ENCODE measurements at places on chromosomes 12 and 14.

DNA sequence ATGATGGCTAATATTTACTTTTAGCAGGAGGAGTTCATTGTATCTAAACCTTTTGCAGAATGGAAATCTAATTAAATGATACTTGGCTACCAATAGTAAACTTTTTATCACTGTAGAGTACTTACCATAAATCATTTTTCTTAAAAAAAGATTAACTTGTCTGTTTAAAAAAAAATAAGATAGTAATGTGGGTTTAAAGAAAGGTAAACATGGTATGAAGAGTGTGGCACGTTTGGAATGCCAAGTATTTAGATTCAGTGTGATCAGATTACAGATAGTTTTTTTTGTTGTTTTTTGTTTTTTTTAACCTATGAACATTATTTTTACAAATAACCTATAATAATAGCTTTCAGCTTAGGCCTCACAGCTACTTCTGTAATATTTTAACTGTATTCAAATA, 25.8 kb downstream of the KTN1 start:
- no peak for DNase-seq

DNA sequence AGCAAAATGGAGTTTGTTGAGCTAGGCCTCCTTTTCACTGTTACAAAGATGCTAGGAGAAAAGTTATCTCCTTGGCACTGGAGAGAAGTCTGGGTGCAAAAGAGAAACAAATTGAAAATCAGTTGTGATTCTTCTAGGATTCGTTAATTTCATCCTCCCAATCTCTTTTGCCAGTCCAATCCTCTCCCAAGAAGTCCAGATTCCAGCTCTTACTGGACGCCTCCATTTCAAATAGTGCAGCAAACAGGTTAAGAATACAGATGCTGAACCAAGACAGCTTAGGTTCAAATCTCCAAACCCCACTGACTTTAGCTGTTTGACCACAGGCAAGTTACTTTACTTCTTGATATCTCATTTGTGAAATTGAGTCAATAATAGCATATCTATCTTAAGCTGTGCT, 34.0 kb upstream of the CAPRIN2 start:
- no peak for DNase-seq

DNA sequence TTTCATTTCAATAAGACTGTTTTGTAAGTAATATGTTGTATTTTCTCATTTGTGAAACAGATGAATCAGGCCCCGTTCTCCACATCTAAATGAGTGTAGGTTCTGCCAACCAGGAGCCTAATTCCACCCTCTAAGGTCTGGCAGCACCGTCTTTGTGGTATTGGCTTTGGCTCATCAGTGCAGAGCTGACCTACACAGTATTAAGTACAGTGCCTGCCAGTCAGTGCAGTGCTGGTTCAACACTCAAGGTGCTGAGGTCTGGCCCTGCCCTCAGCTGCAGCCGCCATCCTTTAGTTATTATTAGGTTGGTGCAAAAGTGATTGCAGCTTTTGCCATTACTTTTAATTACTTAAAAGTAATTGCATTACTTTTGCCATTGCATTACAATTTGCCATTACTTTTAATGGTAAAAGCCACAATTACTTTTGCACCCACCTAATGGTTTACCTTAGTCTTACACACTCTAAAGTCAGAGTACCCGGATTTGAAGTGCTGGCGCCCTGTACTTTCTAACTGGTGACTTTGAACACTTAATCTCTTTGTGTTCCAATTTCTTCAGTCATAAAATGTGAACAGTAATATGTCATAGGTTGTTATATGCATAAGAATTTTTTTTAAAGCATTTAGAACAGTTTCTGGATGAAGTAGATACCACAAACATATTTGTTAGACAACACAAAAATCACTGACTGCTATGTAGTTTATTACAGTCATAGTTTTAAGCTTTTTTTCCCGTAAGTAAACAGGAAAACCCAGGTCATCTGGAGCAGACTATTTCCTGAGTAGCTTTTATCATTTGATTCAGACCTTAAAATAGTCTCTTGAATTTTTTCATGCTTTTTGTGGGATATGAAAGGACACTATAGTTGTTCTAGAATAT, 99.5 kb downstream of the SYNE2 start:
- DNase-seq = no peak

GRCh38 chr12:53380794-53381730, 1.1 kb downstream of the SP1 start:
- peak; percentile 71 for DNase-seq

DNA sequence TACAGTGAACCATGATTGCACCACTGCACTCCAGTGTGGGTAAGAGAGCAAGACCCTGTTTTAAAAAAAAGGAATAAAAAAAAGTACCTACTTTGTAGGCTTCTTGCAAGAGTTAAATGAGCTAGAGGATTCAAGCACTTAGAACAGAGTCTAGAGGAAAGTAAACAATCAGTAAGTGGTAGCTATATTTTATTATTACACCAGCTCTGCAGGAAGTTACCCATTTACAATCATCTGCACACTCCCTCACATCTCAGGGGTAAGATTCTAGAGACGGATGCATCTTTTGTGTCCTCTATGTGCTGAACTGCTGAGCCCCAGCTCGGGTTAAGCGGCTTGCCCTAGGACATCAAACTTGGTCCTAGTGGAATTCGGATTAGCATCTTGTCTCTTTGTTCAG, 67.3 kb downstream of the KCNK10 start:
- DNase-seq = no peak

All from suppressor macrophage treated with lipopolysaccharide for 4 hours (primary cell).